Activated CD8-positive, alpha-beta T cell treated with anti-CD3 and anti-CD28 coated beads, Interleukin-2, amount 10 ng/mL, durations not matched to agents 7 days and 5 days (primary cell): ENCODE measurements at places on chromosomes 6 and 20.

DNA sequence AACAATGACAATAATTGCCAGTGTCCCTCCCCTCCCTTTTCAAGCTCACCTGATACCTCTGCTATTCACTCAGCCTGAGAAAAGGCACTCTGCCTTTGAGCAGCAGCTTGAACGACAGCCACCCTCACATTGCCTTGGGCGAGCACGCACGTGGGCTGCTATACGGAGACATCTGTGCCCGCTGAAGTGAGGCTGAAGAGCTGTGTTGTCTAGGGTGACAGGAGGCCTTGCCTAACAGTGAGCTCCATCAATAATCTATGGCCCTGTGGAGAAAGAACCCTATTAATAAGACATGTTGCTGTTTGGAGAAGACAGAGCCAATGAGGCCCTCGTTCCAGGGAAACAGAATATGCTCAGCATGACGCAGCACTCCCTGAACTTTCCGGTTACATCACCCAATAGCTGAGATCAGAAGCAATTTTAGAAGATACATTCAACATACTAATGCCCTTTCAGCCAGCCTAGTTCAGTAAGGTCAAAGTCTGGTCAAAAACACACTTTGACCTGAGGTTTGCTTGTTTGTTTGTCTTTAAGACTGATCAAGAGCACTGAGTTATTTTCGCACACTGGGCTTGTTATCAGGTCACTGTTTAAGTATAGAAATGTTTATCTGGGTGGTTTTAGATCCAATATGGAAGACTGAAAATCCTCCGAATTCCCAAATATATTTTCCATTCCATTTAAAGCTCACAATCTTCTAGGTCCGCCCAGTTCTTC lies 30.6 kb downstream of the RBM24 start:
- no peak for DNase-seq

DNA sequence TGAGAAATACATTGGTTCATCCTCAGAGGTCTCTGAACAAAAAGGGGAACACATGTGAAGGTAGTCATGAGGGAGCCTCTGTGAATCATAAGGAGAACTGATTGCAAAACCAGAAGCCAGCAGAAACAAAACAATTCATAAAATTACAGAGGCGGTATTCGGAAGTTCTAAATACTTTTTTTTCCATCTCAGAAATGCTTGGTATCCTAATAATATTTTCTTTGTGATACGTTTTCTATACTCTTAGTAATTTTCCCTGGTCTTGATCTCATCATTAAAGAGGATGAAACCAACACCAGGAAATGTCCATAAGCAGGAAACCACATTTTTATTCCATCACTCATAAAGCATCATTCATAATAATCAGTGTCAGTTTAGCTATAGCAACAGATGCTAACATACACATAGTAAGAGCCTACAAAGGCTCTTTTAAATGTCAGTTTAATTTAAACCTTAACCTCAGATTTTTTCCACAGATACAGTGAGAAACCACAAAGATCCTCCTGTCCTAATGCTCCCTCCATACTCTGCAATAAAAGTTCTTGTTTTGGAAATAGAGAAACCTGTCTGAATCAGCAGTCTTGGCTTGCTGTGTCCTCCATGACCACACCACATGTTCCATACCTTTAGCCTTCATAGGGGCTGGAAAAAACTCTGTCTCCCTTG lies 29.2 kb downstream of the SGK1 start:
- no peak for DNase-seq

GRCh38 chr20:6295127-6295866 lies 172.5 kb upstream of the FERMT1 start:
- no peak for DNase-seq

DNA sequence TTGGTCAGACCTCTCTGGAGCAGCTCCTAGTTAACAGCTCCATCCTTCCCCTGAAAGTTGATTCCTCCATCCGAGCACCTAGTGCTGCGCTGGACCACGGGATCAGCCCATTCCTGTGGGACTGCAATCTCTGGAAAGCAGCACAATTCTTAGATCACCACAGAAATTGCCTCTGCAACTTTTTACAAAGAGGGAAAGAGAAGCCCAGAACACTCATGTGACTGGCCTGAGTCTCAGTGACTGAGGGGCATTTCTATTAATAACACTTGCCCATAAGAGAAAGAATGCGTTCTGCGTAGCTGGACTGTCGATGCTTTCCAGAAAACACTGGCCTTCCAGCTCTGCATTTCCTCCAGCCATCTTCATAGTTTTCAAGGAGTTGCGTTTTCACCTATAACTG lies 18.3 kb downstream of the MPC1 start:
- no peak for DNase-seq

DNA sequence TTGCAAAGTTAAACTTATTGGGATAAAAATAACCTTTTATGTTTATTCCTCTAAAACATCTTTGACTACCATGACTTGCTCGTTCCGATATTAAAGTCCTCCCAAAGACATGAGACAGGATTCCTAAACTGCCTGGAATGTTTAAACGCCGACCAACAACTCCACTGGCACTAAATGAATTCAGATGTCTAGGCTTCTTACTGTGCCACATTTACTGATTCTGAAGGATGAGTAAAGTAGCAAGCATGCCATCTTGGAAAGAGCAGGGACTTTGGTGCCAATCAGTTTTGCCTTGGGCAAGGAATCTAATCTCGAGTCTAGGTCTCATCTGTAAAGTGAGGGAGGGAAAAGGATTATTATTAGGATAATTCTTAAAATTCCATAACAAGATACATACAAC lies 25.3 kb downstream of the MBOAT1 start:
- no peak for DNase-seq
